CD4-positive, alpha-beta T cell (primary cell): ENCODE measurements at places on chromosomes 6 and 20. TPM values are rescaled to one million over a fixed set of nuclear protein-coding genes. Genes with fewer than 3 reads are reported as not detected.

DNA sequence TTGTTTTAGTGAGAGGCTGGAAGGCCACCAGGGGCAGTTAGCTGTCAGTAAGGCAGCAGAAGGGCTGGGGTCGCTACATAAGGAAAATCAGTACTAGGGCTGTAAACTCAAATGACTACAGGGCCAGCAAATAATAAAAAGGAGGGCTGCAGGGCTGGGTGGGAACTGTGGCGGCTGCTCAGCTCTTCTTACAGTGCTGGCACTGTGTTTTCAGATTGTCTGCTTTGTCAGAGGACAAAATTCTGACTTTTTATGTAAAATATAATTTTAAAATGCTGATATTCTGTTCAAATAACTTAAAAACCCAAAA lies 23.2 kb downstream of the HLA-A start:
- H3K27me3 ChIP-seq = no peaks in the 10 kb centered on the region
- no peaks in the 10 kb centered on the region for H3K36me3 ChIP-seq
- H3K4me1 ChIP-seq = peaks cover 39% of the 10 kb centered on the region

DNA sequence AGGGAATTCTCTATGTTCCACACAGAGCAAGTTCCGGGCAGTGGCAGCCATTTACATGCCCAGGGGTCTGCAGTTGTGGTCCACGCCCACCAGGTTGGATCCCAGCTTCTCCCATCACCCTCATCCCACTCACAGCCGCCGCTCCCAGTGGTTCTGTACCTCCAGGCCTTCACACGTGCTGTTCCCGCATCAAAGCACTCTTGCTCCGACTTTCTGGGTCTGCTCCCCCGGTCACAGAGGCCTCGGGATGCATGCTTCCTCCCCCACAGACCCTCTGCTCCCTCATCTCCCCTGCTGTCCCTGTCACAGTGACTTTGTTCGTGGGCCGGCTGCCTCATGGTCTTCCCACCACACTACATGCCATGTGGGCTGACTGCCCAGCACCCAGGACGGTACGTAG lies 332.5 kb downstream of the TAF4 start:
- no peak for DNase-seq
- no peaks in the 10 kb centered on the region for H3K36me3 ChIP-seq

DNA sequence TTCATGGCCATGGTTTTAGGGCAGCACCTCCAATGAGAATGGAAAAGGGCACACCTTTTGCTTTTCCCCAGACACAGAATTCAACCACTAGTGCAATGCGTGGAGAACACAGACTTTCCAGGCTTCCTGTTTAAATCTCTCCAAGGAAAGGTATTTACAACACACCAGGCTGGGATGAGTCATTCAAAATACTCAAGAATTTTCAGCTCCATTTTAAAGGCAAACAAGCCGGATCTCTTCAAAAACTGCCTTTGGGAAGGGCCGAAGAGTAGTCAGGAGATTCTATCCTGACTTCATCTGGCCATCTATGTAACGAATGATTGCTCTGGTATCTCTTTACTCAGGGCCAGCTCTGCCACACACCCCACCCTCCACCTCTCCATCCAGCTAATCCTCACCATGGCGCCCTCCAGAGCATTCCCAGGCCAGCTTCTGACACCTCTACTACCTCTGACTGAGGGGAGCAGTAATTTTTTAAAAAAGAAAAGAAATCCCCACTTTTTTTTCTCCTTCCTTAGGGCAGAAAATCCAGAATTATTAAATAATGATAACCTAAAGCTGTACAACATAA lies 254.6 kb downstream of the LY86 start:
- no peak overlapping the region for H3K27ac ChIP-seq
- H3K27me3 ChIP-seq = no peaks in the 10 kb centered on the region
- H3K36me3 ChIP-seq = no peaks in the 10 kb centered on the region
- no peak overlapping the region for H3K4me3 ChIP-seq
- DNase-seq = no peak
- no peaks in the 10 kb centered on the region for H3K4me1 ChIP-seq

DNA sequence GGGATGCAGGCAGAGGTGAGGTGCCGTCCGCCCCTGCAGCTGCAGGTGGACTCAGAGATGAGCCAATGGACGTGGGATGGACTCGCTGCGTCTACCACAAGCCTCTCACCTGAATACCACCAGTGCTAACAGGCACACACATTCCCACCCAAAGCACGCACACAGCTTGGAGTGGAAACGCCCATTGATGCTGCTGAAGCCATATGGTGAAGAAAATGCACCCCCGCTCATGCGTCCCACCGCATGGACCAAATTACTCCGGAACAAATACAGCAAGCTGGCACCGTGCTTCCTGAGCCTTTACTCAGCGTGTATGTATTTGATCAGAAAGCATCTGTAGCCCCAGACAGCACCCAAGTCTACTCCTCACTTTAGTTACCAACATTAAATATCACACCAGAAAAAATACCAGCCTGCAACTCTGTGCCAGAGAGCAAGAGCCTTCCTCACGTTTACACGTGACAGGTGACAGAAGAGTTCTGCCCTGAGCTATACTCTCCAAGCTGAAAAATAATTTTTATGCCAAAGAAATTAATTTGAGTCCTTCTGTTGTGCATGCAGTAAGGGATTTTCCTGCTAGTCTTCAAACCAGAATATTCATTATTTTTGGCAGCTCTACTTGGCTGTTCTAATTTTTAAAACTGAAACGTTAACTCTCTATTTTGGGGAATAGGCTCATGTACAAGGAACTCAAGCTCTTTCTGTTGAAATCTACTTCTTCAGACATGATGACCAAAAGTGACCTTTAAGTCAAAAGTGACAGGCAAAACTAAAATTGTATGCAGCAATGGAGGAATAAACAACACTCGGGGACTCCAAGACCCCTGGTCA lies 58.2 kb upstream of the SYNDIG1 start:
- no peak overlapping the region for H3K4me3 ChIP-seq
- H3K4me1 ChIP-seq = peaks cover 4% of the 10 kb centered on the region
- no peak for DNase-seq
- peaks cover 2% of the 10 kb centered on the region for H3K27me3 ChIP-seq

DNA sequence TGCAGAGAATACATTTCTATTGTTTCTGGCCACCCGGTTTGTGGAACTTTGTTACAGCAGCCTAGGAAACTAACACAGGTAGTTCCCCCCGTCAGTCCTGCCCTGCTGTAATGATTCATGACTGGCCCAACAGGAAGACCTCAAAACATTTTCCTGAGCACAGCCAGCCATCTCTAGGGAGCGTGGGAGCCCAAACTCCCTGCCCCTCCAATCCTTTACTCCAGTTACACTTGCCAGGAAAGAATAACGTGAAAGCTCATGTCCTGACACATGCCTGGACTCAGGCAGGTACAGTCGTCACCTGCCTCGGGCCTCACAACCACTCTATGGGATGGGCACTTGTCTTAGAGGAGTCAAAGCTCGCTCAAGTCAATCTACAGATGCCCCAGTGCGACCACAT lies 8.4 kb downstream of the TXNDC5 start:
- no peak for DNase-seq
- no peak overlapping the region for H3K27ac ChIP-seq
- no peaks in the 10 kb centered on the region for H3K27me3 ChIP-seq
- no peaks in the 10 kb centered on the region for H3K4me1 ChIP-seq
- no peak overlapping the region for H3K4me3 ChIP-seq
- peaks cover 48% of the 10 kb centered on the region for H3K36me3 ChIP-seq

GRCh38 chr6:130140084-130140483 lies 82.7 kb downstream of the SAMD3 start:
- H3K36me3 ChIP-seq = peaks cover 49% of the 10 kb centered on the region
- no peaks in the 10 kb centered on the region for H3K27me3 ChIP-seq
- H3K4me3 ChIP-seq = no peak overlapping the region
- DNase-seq = no peak
- H3K27ac ChIP-seq = no peak overlapping the region
- H3K4me1 ChIP-seq = peaks cover 15% of the 10 kb centered on the region

- H3K36me3 ChIP-seq = no peaks in the 10 kb centered on the region
- H3K27ac ChIP-seq = no peak overlapping the region
- no peak for DNase-seq
Measured at GRCh38 chr6:159887146-159887545, 3.6 kb upstream of the MAS1 start.

- no peaks in the 10 kb centered on the region for H3K4me1 ChIP-seq
- peaks cover 3% of the 10 kb centered on the region for H3K27me3 ChIP-seq
- no peaks in the 10 kb centered on the region for H3K36me3 ChIP-seq
Measured at GRCh38 chr20:58749979-58750378, 57.4 kb downstream of the NPEPL1 start.

DNA sequence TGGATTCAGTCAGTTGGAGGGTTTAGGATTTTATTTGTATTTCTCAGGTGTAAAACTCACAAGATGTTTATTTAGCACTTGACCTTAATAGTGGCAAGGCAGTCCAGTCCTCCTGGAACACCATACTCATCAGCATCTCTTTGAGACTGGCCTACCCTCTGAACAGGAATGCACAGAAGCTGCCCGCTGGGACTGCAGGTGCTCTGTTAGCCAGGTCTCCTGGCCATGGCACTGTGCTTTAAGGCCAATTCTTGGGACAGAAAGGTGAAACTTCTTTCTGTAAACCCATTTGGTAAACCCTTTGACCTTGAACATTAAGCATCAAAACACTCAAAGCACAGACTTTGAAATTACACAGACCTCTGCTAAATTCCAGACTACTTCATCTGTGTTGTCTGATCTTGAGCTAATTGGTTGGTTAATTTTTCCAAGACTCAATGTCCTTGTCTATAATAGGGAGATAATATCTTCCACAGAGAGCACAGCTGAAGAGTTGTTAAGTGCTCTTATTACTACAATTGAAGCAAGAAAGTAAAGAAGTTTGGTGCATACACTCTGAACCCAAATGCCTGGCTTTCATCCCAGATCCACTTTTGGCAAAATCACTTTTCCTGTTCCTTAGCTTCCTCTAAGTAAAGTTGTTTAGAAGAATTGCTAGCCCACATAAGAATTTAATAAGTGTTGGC lies 54.9 kb upstream of the NT5E start:
- H3K4me3 ChIP-seq = no peak overlapping the region
- DNase-seq = no peak
- no peak overlapping the region for H3K27ac ChIP-seq
- H3K36me3 ChIP-seq = no peaks in the 10 kb centered on the region

DNA sequence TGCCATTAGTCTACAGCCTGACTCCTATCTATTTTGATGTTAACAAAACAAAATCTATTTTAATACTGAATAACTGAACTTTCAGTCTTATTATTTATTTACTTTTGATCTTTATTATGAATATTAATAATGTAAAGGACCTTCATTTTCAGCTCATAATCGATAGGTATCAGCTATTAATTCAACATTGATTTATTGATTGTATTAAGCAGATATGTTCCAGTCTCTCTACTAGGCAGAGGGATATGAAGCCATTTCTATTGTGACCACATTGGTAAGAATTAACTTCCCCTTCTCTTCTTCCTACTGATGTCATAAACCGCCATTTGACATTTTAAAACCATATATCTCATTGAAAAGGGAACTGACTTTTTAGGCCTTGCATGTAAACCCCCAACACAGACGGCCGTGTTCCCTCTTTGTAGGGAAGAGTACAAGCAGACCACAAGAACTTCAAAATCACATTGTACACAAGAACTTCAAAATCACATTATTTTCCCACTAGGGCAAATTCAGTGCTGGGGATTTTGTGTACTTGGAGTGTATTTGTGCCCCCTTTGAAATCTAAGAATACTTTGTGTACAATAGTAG lies 69.5 kb upstream of the FABP7 start:
- no peaks in the 10 kb centered on the region for H3K27me3 ChIP-seq
- H3K4me3 ChIP-seq = no peak overlapping the region

Gene PACRG
- 0.81 TPM for total RNA-seq

DNA sequence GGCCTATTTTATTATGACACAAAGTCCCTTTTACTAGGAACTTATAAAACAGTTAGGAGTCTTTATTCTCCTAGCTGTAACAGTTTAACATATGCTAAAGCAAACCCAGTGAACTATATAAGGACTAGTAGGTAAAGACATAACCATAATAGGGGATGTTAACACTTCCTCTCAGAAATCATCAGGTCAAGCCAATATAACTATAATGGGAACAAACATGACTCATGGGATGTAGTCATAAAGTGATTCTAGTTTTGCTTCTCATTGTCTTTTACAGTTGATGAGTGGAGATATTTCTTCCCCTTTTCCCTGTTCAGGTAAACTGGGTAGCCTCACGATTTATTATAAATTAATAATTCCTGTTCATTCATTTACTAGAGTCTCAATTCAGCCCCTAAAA lies 9.7 kb downstream of the PTCHD4 start:
- H3K27me3 ChIP-seq = no peaks in the 10 kb centered on the region
- no peak overlapping the region for H3K27ac ChIP-seq
- H3K4me3 ChIP-seq = no peak overlapping the region

Gene DOK5
- total RNA-seq = not detected

Gene PSORS1C1
- not detected for total RNA-seq

DNA sequence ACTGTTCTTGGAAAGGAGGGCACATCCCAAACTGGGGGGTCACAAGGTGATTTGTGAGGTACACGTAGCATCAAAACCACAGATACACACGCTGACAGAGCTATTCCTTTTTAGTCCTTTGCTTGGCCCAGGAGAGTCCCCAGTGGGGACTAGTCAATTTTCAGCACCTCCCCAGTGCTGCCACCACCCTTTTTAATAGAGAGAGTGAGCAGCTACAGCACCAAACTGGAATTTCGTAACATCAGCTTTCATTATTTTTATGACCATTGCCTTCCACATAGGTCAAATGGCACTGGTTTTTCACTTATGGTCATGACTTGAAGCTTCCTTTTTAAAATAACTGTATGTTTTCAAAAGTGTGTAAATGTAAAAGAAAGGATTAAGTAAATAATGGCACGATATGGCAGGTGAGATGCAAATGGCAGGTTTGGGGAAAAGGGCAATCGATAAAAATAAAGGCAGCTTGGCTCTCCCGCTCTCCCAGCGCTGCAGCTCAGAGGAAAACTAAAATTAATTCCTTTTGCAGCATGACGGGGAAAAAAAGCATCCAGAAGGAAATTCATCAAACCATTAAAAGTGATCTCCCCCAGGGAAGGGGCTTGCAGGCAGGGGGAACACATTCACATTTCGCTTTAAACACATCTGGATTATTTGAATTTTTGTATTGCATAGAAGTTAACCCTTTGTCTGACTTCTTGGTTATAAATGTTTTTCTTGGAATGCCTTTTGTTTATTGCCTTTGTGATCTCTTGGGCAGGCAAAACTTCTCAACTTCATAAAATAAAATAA lies 95.2 kb downstream of the ANKRD60 start:
- no peak overlapping the region for H3K4me3 ChIP-seq
- no peak for DNase-seq
- peaks cover 33% of the 10 kb centered on the region for H3K27me3 ChIP-seq
- no peaks in the 10 kb centered on the region for H3K36me3 ChIP-seq

DNA sequence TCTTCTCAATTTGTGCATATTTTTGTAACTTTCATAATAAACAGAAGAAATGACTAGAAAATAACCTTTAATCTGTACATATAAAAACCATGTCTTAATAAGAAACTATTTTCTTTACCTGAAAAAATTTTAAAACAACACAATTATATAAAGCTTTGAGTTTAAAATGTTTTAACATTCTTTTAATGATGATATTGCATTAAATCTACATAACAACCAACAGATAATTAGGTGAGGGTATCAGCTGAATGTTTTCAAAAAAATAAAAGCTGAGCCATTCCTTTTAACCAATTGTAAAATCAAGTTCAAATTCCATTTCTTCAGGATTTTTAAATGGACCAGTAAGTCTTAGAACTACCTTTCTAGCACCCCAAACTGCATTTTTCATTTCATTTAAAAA lies 1185.0 kb upstream of the CITED2 start:
- no peaks in the 10 kb centered on the region for H3K36me3 ChIP-seq
- no peak for DNase-seq
- no peaks in the 10 kb centered on the region for H3K4me1 ChIP-seq
- H3K27ac ChIP-seq = no peak overlapping the region
